ENCODE measurements at places on chromosomes 6 and 20.

DNA sequence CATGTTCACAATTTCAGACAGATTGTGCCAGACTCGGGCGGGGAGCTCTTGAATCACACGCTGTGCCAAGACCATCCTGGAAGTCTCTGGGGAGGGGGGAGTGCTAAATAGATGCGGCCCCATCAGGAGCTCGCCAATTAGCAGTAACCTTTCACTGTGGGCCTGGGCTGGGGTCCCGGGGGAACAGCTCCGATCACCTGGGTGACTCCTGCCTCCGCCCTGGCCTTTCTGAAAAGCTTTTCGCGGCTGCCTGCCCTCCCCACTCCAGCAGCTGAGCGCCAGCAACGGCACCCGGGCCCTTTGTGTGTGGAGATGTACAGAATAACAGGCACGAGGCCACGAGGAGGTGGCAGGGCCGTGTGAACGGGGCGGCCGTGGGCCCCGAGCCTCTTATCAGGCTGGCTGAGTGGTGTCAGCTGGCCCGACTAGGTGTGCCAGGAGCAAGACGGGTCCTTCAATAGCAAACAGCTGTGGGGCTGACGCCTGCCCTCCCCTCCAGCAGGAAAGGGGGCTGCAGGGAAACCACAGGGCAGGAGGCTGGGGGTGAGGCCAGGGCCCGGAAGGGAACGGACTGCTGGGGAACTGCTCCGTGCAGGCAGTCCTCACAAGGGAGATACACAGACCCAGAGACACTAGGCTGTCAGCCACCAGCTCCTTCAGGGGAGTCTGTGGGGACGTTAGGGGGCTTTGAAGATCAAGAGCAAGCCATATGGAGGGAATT, 56.8 kb downstream of the NOL4L start:
- DNase-seq, result no peak

DNA sequence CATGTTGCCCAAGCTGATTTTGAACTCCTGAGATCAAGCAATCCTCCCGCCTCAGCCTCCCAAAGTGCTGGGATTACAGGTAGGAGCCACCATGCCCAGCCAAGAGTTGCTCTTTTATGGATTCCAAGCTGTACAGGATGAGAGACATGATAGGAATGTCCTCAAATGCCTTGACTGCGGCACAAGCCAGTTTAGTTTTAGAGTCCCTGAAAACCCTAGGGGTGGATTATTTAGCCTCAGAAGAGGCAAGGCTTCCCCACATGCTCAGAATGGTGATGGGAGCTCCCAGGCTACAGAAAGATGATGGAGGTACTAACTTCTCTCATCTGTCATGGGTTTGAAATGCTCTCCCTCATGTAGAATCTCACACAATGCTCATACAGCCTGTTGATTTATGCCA, 280.5 kb upstream of the PRND start:
- DNase-seq, result no peak

- no peak for DNase-seq
Observed at GRCh38 chr6:142301651-142302391, at the start of gene ADGRG6. Gene ADGRG6, plus strand, starts transcription at chr6:142302007. Its CDS starts 323 bp downstream, at chr6:142302330.

DNA sequence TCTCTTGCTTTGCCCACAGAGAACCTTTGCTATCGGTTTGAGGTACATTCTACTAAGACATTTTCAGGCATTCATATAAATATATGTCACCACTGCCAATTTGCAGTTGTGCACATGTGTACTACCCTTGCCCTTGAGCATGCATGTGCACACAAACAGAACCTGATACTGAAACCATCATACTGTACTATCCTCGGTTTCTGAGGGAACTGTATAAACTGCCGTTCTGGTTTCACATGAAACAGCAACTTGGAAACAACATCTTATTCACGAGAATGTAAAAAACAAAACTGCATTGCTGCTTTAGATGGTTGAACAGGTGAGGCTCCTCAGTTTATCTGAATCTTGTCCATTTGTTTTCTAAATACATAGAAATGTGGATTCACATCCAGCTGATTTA, 151.2 kb upstream of the TMEM170B start:
- DNase-seq, result no peak

GRCh38 chr6:132587424-132587823, 2.1 kb downstream of the TAAR5 start:
- peak; percentile 96 for DNase-seq

DNA sequence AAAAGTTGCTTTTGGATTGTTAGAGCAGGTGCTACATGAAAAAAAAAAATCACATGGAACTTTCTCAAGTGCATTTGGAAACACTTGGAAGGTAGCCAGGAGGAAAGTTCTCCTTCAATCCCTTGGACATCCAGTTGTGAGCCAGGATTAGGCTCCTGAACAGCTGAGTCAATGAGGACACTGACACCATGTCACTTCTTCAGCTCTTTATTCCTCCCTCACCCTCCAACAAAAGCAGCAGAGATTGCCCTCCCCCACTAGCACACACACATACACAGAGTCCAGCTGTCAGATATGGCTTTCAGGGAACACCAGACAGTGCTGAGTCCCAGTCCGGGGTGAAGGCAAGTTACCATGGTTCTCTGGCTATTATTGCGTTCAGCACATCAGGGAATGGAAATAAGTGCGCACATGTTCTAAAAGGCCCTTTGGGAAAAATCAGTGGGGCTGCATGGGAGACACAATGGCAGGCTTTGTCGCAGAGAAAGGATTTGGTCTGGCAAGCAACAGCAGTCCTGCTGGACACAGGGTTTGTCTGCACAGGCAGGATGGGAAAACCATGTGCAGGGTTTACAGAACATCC, 124.7 kb upstream of the MARCKS start:
- DNase-seq, result no peak

DNA sequence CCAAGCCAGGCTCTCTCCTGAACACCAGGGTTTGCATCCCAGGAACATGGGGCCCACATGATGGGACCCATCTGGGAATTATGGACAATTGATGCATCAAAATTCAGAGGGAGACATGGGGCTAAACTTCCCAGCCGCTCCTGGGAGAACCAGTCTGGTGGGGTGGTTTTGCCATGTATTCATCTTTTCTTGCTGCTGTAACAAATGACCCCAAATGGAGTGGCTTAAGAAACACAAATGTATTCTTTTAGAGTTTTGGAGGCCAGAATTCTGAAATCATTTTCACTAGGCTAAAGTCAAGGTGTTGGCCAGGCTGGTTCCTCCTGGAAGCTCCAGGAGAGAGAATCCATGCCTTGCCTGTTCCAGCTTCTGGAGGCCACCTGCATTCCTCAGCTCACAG, 6.5 kb downstream of the SLC13A3 start:
- no peak for DNase-seq

GRCh38 chr6:13159300-13159699, 169.0 kb downstream of the TBC1D7 start:
- DNase-seq, result peak; percentile 84

GRCh38 chr6:85049282-85049681, 284.9 kb upstream of the TBX18 start:
- DNase-seq, result no peak

DNA sequence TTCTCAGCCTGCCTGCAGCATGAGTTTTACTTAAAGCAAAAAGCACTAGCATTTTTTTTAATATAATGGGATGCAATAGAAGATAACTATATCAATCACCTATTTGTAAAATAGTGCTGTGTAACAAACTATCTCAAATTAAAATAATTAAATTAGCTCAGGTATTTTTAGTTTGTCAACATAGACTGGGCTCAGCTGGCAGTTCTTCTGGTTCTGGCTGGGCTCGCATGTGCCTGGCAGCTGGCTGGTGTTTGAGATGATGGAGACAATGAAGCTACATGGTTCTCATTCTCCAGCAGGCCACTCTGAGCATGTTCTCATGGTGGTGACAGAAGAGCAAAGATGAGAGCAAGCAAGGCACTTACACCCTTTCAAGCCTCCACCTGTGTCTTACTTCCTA, 181.0 kb downstream of the PLCB1 start:
- no peak for DNase-seq

- DNase-seq, result no peak
Observed at GRCh38 chr6:142300758-142301650, 803 bp upstream of the ADGRG6 start.

GRCh38 chr20:25037288-25038102, 20.4 kb downstream of the ACSS1 start:
- DNase-seq, result no peak

DNA sequence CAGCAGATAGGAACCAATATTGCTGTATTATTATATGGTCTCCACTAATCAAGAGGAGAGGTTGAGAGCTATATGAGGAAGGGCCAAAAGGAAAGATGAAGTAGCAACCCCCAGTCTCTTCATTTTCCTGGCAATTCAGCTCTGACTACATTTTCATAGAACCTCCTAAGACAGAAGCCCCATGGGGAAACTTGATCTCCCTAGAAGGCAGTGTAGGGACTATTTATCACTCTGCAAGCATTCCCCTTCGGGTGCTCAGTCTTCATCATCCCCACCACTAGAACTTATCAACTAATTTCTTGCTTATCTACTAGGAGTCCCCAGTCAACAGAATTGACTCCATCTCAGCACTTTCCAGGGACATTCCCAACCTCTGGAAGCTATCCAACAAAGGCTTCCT, 25.5 kb upstream of the ITCH start:
- no peak for DNase-seq

DNA sequence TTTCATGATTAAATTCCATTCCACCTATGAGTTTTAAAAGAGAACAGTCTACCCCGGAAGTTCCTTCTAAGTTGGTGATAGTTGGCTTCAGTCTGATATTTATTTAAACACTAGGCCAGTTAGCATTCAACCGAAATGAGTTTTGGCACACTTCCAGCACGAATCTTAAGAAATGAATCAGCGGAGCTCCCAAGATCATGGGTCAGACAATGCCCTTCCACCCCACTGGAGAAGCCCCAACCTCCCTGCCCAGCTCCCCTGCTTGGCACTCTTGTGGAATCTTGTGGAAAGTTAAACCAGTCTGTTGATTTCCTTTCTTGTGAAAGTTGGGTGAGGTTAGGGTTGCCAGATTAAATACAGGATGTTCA, 64.3 kb downstream of the MKKS start:
- DNase-seq, result no peak

GRCh38 chr6:61755739-61756138, 530.3 kb downstream of the KHDRBS2 start:
- DNase-seq, result no peak

- no peak for DNase-seq
Observed at GRCh38 chr6:149921361-149921760, 1.6 kb downstream of the RAET1G start.

GRCh38 chr6:30424549-30424948, 64.8 kb upstream of the HLA-E start:
- no peak for DNase-seq

- no peak for DNase-seq
Observed at GRCh38 chr6:161949531-161949930, 675.7 kb upstream of the AGPAT4 start.

GRCh38 chr20:23224806-23225205, 125.8 kb upstream of the NXT1 start:
- DNase-seq, result no peak

GRCh38 chr6:35041086-35041861, 99.9 kb downstream of the TCP11 start:
- no peak for DNase-seq

DNA sequence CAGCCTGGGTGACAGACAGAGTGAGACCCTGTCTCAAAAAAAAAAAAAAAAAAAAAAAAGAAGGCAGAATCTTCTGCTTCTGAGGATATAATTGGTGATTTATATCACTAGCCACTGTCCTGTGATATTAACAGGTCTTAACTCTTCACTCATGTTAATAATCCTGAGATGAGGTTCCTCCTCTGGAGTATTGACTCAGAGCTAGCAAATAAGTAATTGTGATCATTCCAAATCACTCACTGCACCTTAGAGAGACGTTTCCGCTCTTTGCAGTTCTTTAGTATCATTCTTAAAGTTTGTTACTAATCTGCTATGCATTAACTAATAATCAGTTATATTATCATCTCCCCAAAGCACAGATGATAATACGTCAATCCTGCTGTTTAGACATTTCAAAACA, 41.6 kb upstream of the NOX3 start:
- no peak for DNase-seq

GRCh38 chr6:110859335-110859792, 15.2 kb upstream of the AMD1 start:
- DNase-seq, result peak; percentile 77

DNA sequence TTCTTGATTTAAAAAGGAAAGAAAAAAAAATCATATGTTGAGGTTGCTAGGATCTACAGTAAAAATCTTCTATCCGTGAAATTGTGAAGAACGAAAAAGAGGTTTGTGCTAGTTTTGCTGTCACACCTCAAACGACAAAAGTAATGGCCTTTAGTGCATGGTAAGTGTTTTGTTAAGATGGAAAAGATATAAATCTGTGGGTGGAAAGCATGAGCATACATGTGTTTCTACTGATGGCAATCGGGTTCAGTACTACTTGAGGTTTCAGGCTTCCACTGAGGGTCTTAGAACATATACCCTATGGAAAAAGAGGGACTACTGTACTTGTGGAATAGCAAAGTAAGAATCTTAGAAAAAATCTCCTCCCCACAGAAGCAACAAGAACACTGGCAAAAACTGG, 58.0 kb downstream of the AHI1 start:
- no peak for DNase-seq

DNA sequence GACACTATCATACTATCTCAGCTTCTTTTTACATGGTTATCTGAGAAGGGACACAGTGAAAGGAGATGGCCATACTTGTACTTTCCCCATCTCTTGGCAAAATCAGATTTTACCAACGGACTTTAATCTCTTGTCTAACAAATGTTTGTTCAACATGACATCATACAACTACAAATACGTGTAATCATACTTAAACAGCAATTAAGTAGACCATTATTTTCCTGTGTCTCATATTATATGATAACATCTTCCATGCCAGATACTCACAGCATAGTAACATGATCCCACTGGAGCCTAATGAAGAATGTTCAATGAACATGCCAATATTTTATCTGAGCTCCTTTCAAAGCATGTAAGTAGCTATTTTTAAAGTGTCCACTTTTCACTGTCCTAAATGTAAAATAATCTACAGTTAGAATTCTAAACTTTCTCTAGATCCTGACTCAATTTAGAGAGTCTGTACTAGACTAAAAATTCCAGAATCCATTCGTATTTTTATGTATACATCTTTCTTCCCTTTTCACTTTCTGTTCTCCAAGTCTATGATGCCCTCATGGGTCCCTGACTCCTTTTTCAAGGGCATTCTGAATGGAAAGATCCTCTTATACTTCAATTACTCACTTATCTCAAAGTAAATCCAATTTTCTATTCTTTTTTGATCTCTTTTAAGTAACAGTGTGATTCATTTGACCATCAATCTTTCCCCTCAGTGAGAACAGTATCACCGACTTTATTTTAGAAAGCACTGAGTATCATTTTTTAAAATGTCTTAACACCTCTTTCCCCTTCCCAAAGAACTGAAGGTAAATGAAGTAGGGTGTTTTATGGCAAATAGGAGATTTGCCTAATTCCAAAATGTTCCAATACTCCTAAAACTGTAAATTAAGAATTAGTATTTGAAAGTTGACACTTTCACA, 133.5 kb downstream of the CDK19 start:
- DNase-seq, result no peak

Data from AML-193 (cell line).